Hematopoietic multipotent progenitor cell (in vitro differentiated cells): ENCODE measurements at places on chromosomes 3 and 15. TPM values are rescaled to one million over a fixed set of nuclear protein-coding genes. Genes with fewer than 3 reads are reported as not detected.
A peak's percentile ranks its signal among the peaks of the same experiment; 100 is the strongest.

EOMES gene
- total RNA-seq: under 0.01 TPM

SSUH2 gene
- total RNA-seq: under 0.01 TPM

ZBED2 gene
- under 0.01 TPM for total RNA-seq

DNA sequence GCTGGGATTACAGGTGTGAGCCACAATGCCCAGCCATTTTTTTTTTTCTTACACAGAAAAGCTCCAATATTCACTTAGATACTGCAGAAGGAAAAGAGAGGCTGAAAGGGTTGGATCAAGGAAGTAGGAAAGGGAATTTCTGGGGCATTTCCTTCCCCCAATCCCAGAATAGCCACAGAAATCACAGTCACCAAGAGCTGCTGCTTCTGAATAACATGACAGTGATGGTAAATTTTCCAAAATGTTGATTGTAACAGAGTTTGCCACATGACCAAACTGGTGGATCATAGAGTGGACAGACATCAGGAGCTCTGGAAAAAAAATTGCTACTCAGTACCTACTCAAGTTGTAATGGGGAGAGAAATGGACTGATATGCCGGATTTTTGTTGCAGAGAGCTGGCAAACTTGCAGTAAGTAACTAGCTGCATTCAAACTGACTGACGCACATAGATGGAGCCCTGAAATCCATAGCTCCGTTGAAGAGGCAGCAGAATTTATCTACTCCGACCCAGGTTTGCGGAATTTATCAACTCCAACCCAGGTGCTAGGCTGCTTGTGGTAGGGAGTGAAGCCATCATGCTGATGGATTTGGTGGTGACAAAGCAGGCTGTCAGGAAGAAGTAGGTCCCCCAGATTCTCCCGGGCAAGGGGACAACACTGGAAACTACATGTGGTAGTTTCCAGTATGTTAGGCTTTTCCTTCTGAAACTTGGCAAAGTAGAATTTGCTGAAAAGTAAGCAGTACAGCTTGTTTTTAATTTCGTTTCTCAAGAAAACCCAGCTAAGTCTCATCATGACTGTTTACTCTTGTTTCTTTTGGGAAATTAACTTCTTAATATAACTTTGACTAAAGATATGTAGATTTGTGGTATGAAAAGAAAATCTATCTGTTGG lies 10.5 kb upstream of the ADPGK start:
- DNase-seq: no peak

TUSC7 gene
- total RNA-seq: not detected

DNA sequence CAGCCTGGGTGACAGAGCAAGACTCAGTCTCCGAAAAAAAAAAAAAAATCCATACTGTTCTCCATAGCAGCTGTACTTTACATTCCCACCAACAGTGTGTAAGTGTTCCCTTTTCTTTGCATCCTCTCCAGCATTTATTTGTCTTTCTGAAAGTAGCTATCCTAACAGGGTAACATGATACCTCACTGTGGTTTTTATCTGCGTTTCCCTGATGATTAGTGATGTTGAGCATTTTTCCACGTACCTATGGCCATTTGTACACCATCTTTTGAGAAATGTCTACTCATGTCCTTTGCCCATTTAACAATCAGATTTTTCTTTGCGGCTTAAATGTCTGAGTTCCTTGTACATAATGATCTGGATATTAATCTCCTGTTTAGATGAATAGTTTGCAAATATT lies 119.3 kb downstream of the RFX7 start:
- no peak for DNase-seq

GRCh38 chr3:39205919-39206516 lies 13.6 kb upstream of the XIRP1 start:
- no peak for DNase-seq

DNA sequence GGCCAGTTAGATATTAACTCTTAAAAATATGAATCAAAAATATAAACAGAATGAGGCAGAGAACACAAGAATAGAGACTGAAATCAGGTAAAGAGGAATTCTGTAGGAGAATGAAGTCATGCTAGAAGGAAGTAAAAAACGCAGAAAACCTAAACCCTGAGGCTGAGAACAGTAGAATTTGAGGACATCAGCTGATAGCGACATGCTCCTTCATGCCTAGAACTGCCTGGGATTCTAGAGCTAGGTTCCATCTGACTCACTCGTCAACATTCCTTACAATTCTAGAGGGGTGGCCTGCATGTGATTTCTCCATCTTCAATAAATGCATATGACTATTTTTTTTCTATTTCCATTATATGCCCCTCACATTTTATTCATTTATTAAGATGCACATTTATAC lies 343.0 kb downstream of the ROBO1 start:
- DNase-seq: no peak

- DNase-seq: peak; percentile 51
Observed at GRCh38 chr3:99842826-99843589, 25.3 kb downstream of the CMSS1 start.

ADGRG7 gene
- not detected for total RNA-seq

GRCh38 chr3:58009749-58010535 lies 1.7 kb downstream of the FLNB start:
- DNase-seq: no peak

- DNase-seq: no peak
Observed at GRCh38 chr15:52532427-52532826, 3.7 kb upstream of the MYO5A start.

DNA sequence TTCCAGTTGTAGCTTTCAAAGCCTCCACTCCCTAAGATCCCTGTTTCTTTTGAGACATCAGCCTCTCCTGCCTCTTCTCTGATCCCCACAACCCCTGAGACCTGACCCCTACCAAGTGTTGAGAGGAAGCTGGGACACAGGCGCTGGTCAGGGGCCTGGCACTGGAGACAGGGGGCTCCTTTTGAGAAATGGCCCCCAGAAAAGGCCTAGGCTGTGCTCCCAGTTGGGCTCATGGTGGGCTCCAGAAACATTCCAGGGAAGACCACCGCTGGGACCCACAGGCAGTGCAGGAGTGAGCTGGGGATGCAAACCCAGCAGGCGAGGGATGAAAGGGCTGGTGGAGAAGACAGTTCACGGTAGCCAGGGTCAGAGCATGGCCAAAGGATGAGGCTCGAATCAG lies 16.6 kb downstream of the SSUH2 start:
- DNase-seq: no peak

ANKRD63 gene
- 1.1 TPM for total RNA-seq

TM4SF18 gene
- total RNA-seq: 0.27 TPM

DNA sequence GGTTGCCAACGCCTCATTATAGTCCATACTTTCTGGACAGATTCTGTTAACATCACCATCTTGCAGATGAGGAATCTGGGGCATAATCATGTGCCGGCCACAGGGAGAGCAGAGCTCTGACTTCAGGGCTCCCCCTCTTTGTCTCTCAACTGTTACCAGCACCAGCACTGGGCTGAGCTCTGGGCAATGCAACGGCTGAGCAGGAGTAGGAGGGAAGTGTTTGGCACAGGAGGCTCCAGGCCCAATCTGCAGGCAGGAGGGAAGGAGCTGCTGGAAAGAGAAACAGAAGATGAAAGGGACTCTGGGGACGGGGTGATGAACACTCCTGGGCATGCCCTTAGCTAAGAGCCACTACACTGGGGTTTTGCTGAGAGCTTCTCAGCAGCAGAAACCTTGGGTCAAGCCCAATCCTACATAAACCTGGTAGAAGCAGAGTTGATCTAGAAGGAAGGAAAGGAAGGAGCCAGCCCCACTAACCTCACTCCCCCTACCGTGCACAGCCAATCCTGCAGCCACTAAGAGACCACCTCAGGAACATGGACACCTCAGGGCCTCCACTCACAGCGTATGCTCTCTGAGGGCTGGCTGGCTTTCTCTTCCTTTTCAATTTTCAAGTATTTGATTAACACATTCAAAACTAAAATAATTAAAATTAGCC lies 73.1 kb upstream of the SPATA12 start:
- DNase-seq: no peak

DNA sequence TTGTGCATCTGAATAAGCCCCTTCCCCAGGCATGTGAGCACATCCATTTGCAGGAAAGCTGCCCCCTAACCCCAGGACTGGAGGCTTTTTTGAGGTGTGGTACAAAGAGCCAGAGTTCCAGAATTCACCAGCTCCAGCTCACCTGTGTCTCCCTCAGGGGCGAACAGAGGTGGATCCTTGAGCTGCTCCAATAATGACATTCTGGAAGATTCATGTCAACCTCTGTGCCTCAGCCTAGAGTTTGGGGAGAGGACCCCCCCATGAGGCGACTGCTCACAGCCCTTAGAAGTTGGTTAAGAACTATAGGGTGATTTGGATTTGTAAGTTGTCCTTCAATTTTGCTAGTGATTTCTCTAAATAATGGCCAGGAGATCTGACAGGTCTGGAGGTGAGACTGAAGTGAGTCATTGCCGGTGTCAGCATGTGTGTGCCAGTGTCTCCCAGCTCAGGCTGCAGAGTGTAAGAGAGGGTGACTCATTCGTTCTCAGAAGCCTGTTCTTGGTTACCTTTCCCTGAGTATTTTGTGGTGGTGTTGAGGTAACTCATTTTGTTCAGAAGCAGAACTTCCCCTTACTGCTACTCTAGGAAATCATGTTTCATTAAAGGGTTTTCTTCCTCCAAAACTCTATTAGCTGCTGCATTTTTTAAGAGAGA lies 136.9 kb upstream of the TOPAZ1 start:
- peak; percentile 65 for DNase-seq

GRCh38 chr3:13482106-13482690 lies 2.1 kb downstream of the HDAC11 start:
- no peak for DNase-seq

THRB gene
- 5.7 TPM for total RNA-seq

DNA sequence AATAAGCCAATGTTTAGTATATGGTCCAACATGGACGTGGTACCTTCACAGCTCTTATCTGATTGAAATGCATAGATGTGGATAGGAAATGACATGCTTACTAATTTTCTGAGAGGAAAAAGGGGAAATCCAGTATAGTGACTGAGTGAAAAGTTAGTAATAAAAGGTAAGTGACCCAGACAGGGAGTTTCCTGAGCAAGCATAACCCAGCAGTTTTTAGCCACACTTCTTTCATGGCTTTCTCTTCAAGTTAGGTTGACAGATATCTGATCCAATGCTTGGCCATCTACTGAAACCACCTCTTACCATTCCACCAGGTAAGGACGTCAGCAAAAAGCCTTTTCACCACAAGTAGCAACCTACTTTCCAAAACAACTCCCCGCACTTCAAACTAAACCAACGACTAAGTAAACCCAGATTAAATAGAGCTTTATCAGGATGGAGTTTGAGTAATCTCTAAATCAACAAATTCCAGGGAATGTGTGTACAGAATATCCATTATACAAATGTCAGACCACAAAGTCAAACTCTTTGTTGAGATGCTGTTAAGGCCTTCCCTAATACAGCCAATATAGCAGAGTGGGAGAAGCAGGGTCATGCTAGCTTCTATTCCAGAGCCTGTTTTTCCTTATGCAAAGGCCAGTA lies 329.7 kb downstream of the RORA start:
- no peak for DNase-seq

CEMIP gene
- under 0.01 TPM for total RNA-seq

DNA sequence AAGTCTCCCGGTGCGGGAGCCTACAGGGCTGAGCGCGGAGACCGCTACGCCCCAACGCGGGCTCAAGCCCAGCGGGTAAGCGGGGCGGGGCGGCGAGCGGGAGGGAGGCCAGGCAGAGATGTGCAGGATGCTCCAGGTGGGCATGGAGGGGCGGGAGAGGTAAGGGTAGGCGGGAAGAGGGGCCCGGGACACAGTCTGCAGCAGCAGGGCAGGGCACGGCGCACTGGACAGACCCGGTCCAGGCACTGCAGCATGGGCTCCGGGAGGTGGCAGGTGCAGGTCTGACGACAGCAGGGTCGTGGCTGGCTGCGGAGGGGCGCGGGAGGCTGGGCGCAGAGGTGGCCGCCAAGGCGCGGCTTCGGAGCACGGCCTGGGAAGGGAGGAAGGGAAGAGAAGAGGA lies 102.8 kb downstream of the GABRB3 start:
- DNase-seq: no peak

DNA sequence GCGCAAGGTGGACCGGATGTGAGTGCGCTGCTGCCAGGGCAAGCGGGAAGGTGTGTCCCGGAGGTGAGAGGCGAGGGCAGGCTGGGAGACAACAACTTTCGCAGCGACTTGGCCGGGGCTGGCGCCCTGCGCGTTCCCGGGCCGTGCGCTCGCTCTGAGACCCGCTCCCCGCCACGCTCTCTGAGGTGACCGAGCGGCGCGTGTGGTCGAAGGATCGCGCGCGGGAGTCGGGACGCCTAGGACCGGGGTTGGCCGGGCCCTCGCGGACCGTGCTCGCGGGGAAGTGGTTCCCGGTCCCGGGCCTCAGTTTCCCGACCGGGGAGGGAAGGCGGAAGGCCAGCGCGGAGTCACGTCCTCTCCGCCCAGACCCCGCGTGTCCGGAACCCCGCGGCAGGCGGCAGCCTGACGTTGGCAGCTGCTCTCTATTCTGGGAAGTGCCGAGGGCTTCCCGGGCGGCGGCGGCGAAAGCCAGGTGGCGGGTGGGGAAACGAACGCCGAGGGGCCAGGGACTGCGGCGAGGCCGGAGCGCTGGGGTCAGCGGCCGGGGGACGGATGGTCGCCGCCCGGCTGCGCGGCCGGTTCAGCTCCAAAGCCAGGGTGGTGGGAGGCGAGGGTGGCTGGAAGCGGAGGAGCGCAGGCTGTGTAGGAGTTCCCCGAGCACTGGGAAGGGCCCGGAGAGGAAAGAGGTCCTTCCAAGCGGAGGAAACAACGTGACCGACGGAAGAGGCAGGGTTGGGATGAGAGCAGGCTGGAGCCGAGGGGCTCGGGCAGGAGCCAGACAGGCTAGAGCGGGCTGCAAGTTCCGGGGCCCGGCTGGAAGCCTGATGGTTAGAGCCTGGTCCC lies 1.0 kb upstream of the IGF2BP2 start:
- no peak for DNase-seq

GRCh38 chr15:98405013-98405412 lies 243.3 kb upstream of the IGF1R start:
- no peak for DNase-seq

DNA sequence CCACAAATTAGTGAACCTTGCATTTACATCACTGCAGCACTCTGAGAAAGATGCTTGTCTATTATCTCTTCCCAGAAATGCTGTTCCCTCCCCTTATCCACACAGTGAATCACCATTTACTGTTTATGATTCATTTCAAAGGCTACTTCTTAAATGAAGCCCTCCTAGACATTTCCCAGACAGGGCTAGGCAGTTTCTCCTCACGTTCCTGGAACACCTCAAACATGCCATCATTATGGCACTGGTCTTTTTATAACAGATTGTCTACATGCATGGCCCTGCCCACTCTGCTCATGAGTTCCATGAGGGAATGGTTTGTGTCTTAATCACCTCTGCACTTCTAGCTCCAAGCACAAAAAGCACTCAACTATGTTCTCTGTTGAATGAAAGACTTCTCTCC lies 32.2 kb upstream of the TM2D3 start:
- DNase-seq: no peak

DNA sequence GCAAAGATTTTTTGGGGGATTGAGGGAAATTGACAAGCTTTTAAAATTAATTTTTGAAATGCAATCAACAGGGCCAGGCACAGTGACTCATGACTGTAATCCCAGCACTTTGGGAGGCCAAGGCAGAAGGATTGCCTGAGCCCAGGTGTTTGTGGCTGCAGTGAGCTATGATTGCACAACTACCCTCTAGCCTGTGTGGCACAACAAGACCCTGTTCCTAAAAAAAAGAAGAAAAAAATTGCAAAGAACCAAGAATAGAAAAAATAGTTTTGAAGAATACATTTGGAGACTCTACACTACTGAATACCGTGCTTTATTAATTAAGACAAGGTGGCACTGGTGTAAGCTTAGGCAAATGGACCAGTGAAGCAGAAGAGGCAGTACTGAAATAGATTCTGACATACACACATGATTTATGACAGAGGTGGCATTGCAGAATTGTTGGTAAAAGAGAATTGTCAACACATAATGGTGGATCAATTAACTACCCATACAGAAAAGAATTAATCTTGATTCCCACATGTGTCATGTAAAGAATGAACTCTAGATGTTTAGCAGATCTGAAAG lies 443.3 kb upstream of the ATP11B start:
- no peak for DNase-seq
